ENCODE measurements at places on chromosomes 7 and 10.

GRCh38 chr7:124718032-124718766 is 47.4 kb downstream of the GPR37 start:
- DNase-seq: no peak

- DNase-seq: no peak
Observed at GRCh38 chr7:42960762-42961161, 28.6 kb downstream of the MRPL32 start.

GRCh38 chr10:11304906-11305585 is 287.4 kb downstream of the CELF2 start:
- no peak for DNase-seq

GRCh38 chr10:79023240-79024162 is 45.3 kb upstream of the ZMIZ1 start:
- DNase-seq: no peak

- DNase-seq: no peak
Observed at GRCh38 chr10:69858201-69858600, 56.5 kb downstream of the COL13A1 start.

DNA sequence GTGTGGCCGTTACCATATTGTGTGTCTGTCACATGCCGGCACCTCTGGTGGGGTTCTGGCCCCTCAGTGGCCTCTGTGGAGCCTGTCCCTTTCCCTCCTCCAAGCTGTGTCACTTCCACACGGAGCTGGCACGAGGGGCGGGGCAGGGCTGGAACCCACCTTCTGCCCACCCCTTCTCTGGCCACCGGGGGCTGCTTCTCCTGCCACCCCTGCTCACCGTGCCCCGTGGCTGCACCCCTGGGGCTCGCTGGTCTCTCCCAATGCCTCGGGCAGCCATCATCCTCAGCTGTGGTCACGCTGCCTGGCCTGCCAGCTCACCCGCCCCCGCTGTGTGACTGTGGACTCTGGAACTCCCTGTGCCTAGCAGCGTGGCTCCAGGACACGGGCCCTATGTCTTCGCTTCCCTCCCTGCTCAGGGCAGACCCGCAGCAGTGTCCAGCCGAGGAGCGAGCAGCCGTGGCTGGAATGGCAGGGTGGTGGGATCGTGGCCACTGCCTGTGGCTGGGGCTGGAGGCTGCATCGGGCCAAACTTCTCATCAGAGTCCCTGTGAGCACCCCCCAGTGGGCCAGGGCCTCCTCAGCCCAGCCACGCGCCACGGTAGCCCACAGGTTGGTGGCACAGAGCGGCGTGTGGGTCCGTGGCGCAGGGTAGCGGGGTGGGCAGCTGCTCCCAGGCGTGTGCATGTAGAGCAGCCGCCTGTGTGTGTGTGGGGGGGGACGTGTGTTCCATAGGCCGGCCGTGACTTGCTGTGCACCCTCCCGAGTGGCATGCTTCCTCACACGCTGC is 8.1 kb downstream of the TTYH3 start:
- DNase-seq: no peak
